ENCODE measurements at places on chromosomes 6 and 20. TPM values are rescaled to one million over a fixed set of nuclear protein-coding genes. Genes with fewer than 3 reads are reported as not detected.

Gene PPP1R14C
- 145 TPM for total RNA-seq

DNA sequence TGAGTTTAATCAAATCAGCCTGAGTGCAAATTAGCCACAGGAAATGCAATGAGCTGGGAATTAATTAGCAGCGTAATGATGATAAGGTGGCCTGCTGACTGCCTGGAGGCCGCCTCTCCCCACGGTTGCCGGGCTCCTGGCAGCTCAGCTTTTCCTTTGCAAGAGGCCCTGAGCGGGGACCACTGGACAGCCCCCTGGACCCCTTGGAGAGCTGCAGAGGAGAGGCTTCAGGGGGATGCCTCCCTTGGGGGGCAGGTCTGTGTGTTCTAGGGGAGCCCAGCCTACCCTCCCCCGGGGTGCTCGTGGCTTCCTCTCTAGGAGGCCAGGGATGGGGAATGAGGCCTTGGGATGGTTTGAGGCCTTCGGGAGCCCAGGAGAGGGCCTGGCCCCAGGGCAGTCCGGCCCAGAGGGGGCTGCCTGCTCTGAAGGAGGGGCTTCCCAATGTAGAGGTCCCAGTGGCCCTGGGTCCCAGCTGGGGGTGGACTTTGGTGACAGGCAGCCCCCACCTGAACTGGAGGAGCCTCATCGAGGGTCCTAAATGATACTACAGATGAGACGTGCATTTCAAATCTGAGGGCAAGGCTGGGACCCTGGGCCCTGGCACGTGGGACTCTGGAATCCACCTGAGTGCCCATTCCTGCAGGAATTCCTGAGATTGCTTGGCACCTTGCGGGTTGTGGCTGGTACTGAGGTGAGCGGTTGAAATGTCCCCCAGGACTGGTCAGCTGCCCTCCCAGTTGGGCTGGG lies 66.4 kb upstream of the BHLHE23 start:
- DNase-seq: no peak

DNA sequence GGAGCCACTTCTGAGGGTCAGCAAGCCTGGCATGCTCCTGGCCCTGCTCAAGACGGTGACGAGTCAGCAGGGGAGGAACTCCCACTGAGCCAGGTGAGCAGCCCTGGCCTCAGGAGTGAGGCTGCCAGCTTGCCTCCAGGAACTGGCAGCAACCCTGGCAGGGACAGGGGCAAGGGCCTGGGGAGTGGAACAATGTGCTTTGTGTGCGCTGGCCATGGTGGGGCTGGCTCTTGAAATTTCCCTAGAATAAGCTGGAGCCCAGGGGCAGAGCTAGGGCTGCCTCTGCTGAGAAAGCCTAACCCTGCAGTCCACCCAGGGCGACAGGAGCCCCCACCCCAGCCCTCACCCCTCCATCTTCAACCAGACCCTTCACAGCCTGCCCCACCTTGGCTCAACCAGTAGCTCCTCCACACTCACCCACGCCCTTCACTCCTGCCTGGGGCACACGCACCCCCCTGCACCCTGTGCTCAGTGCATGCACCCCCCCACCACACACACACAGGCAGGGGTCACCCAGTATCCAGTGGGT lies 88.0 kb downstream of the MRPL14 start:
- DNase-seq: peak; percentile 77

Gene PRR18
- total RNA-seq: not detected

Gene OR2J3
- not detected for total RNA-seq

GRCh38 chr6:2209226-2209809 lies 36.1 kb downstream of the GMDS start:
- no peak for DNase-seq

DNA sequence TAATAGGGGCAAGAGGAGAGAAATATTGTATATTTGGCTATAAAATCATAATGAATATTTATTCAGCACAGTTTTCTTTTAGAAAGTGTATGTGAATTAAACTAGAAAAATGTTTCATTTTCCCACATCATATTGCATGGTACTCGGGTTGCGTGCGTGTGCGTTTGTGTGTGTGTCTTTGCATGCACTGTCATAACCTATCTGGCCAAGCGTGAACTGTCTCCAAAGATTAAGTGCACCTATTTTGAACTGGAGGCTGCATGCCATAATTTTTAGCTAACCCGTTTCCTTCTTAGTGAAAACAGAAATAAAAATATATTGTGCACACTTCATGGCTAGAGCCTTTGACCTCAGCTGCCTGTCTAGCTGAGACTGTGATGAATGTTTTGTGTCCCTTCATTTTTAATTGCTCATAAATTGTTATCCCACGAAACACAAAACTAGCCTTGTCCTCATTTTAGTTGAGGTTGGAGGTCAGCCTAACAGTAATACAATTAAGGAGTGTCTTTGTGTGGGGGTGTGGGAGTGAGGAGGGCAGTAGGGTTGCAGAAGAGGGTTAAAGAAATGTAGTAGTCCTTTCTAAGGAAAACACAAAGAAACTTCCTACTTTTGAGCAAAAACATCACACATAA lies 336.1 kb upstream of the POU3F2 start:
- no peak for DNase-seq

Gene RAD21L1
- not detected for total RNA-seq

GRCh38 chr6:46715141-46715540 lies 20.0 kb downstream of the PLA2G7 start:
- DNase-seq: no peak

Gene HRH3
- total RNA-seq: not detected

Gene TNFRSF6B
- 3.0 TPM for total RNA-seq

GRCh38 chr6:126983779-126984178 lies 134.7 kb upstream of the RSPO3 start:
- no peak for DNase-seq

Gene MUCL3
- not detected for total RNA-seq

DNA sequence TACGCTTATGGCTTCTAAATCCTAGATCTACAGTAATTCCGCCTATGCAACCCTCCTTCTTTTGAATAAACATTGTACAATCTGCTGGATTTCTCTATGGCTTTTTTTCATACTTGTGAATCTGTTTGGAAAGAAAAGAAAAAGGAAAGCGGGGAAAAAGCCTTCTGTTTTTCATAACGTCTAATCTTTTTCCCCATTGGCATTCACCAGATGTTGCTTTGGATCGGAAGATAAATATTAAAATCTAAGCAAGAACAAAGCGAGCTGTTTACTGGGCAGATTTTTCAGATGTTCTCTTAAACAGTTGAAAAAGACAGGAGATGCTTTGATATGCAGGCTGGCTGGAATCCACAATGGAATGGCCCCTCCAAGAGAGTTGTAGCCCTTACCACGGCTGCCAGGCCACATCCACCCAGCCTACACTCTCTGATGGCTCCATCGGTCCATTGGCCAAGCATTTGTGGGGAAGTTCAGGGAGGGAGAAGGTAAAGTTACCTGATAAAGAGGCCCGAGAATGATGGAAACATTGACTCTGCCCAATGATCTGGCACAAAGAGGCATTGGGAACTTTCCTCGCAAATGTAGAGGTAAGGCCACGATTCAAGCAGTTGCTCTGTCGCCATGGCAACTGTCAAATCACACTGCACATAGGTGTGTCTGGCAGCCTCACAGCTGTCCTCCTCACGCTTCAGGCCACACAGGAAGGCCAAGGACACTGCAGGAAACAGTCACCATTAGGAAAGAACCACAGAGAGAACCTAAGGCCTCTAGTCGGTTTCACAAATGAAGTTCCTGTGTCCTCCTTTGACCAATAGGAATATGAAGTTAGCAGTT lies 70.3 kb downstream of the PKHD1 start:
- no peak for DNase-seq

- DNase-seq: no peak
Observed at GRCh38 chr6:108632441-108632840, 71.7 kb downstream of the FOXO3 start.

DNA sequence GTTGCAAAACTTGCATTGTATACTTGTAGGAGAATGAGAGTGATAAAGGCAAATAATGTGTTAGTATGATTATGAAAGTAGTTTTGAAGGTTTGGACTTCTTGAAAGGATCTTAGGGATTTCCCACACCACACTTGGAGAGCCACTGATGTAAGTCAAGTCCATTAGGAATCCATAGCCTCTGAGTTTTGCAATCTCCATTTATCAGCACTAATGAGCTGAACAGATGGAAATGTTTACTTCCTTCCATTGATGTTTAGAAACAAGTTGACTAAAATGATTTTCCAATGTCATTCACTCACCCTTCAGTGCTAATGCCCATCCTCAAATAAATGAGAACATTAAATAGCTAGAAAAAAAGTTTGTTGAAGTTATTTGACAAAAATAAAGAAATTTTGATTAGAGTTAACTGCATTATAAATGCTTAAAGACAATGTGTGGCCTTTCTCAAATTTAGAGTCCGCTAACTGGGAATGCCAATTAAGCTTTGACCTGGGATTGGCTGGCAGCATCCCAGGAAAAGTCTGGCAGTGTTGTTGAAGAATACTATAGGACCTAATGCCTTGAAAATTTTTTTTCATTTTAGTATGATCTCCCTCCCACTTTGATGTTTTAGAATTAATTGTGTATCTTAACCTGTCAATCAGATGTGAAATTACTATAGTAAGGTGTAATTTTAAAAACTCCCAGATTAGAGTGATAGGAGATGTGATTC lies 68.0 kb downstream of the SLC35F1 start:
- DNase-seq: no peak

DNA sequence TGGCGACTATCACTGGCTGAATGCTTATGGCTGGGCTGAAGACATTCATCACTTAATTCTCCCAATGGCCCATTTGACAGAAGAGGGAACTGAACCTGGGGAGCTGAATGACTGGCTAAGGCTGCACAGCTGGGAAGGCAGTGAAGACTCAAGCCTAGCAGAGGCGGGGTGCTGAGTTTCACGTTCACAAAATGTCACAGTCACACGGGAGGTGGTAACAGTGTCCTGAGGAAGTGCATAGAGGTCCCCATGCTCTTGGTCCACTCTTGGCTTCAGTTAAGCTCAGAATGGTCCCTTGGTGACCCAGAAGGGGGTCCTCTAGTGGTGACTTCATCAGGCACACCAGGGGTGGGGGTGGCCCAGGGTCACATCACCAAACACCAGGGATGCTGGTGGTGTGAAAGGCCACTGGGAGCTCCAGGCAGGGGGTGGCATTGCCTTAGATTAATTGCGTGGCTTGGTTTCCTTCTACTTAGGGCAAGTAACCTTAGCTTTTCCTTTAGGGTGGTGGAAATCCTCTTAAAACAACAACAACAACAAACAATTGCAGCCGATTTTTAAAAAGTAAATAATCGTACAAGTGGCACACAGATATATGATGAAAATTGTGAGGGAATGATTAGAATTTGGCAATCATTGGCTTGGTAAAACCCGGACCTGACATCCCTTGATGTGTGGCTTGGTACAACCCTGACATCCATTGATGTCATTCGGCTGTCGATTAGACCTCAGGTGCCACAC lies 45.0 kb downstream of the SULF2 start:
- DNase-seq: no peak

Gene GSTA3
- 13.3 TPM for total RNA-seq

Gene ZNF311
- total RNA-seq: 1.4 TPM

GRCh38 chr6:56904068-56904467 lies 50.8 kb upstream of the BEND6 start:
- no peak for DNase-seq

DNA sequence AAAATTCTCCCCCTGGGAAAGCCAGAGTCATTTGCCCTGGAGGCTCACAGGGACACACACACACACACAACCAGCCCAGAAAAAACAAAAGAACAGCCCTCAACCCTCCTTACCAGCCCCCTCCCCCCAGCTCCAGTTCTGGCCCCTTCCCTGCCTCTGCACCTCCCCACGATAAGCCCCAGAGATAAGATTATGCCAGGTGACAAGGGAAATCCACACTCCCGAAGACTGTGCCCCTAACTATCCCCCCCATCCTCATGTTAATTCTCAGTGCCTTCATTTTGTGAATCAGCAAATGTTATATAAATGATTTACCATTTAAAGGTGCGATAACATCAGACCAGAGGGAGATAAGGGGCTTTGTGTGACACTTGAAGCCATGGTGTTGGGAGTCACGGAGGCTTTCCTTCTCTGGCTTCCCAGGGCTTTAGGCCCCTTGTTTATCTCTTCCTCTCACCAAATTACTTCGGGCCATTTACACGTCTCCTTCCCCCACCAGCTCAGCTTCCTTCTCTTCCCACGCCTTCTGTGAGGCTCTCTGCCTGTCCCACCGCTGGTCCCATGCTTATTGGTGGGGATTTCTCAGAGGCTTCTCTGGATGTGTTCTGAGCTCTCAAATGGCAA lies 12.5 kb upstream of the FOXC1 start:
- no peak for DNase-seq

Gene HLA-DRB1
- 54.0 TPM for total RNA-seq

Gene TMC2
- total RNA-seq: not detected

Gene FNDC11
- total RNA-seq: not detected

Gene LAMA2
- total RNA-seq: 80.8 TPM

Gene CNR1
- 17.7 TPM for total RNA-seq

Gene CDC5L
- total RNA-seq: 12.3 TPM

DNA sequence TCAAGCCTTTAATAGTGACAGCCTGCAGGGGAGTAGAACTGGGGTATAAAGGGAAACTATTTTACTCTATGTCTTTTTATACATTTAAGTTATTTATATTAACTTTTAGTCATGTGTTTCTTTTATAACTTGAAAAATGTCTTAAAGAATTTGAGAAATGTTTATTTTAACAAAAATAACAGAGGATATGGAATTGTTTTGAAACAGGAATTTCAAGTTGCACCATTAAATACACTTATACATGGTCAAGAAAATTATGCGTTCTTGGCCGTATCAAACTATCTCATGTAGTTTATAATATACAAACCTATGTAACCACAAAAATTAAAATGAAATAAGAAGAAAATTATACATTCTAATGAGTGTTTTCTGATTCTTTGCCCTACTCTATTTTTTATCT lies 282.7 kb downstream of the GRIK2 start:
- DNase-seq: no peak

GRCh38 chr6:1873781-1874180 lies 264.1 kb downstream of the FOXC1 start:
- no peak for DNase-seq

- peak; percentile 93 for DNase-seq
Observed at GRCh38 chr6:7542874-7543624, 1.6 kb downstream of the DSP start.

DNA sequence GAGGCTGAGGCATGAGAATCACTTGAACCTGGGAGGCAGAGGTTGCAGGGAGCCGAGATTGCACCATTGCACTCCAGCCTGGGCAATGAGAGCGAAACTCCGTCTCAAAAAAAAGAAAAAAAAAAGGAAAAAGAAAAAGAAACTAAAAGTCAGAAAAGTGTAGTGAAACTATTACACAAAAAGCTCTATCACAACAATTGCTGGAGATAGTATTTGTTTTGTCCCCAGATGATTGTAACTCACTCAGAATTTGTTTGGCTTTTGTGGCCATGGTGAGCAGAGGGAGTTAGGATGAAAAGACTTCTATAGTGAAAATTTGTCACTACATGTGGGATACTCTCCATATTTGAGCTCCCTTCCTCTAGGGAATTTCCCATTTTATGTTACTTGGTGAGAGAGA lies 5.2 kb upstream of the GOPC start:
- no peak for DNase-seq

DNA sequence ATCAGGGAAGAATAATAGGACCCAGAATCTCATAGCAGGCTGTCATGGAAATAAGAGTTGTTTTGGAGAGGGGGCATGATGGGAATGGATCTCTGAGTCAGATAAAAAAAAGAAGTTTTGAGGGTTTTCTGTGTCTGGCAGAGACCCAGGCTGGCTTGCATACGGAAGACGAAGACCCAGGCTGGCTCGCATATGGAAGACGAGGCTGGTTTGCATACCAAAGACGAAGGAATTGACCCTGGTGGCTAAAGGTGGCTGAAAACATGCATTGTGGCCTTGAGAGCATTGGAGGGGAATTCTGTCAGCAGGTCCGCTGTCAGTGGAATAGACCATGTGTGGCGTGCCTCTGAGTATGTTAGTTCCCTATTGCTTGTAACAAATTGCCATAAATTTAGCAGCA lies 335.1 kb downstream of the BTBD3 start:
- DNase-seq: no peak
